Activated CD8-positive, alpha-beta T cell treated with anti-CD3 and anti-CD28 coated beads, Interleukin-2, amount 10 ng/mL, durations not matched to agents 7 days and 5 days (primary cell): ENCODE measurements at places on chromosomes 16 and 17.
A peak's percentile ranks its signal among the peaks of the same experiment; 100 is the strongest.

- DNase-seq, result no peak
Observed at GRCh38 chr16:56450275-56450985, 702 bp downstream of the NUDT21 start.

GRCh38 chr17:43966276-43966675 lies 12.5 kb upstream of the PYY start:
- DNase-seq, result no peak

DNA sequence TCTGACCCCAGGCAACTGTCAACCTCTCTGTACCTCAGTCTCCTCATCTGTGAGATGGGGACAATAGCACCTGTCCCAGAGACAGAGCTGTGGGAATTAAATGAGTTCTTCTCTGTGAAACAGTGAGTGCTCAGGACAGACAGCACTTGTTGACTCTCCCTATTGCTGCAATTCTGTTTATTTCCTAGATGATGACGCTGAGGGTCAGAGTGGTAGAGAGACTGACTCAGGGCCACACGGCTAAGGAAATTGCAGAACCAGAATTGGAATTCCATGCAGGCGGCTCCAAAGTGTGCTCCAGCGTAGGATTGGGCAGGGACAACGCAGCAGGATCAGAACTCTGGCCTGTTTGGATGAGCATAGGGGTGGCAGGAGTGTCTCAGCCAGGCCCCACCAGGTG lies 302.2 kb downstream of the C16orf95 start:
- DNase-seq, result no peak

- DNase-seq, result peak; percentile 46
Observed at GRCh38 chr16:31472709-31473203, 804 bp downstream of the TGFB1I1 start.

- no peak for DNase-seq
Observed at GRCh38 chr16:66798161-66798560, 3.2 kb downstream of the TERB1 start.

GRCh38 chr17:49640556-49640955 lies 37.3 kb downstream of the SPOP start:
- no peak for DNase-seq

DNA sequence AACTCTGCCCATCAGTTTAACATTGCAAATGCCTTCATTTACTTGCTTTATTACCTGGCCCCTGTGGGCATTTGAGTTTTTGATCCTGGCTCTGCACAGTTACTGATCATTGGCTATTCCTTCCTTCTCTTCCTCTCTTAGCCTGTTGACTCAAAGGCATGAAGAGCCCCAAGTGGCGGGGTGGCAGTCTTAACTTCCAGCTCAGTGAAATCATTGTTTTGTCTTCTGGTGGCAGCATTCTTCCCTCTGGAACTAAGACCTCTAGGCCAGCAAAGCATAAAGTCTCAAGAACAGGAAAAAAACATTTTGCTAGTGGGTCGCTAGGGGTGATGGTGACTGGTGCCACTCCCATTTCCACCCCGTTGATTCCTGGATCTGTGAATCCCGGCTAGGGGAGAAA lies 52.3 kb upstream of the MRTFB start:
- DNase-seq, result no peak

GRCh38 chr16:27470567-27471431 lies 68.8 kb downstream of the IL21R start:
- no peak for DNase-seq

GRCh38 chr17:76957678-76958464 lies 89.7 kb downstream of the MGAT5B start:
- no peak for DNase-seq

- no peak for DNase-seq
Observed at GRCh38 chr16:64808474-64808873, 313.4 kb downstream of the CDH11 start.

DNA sequence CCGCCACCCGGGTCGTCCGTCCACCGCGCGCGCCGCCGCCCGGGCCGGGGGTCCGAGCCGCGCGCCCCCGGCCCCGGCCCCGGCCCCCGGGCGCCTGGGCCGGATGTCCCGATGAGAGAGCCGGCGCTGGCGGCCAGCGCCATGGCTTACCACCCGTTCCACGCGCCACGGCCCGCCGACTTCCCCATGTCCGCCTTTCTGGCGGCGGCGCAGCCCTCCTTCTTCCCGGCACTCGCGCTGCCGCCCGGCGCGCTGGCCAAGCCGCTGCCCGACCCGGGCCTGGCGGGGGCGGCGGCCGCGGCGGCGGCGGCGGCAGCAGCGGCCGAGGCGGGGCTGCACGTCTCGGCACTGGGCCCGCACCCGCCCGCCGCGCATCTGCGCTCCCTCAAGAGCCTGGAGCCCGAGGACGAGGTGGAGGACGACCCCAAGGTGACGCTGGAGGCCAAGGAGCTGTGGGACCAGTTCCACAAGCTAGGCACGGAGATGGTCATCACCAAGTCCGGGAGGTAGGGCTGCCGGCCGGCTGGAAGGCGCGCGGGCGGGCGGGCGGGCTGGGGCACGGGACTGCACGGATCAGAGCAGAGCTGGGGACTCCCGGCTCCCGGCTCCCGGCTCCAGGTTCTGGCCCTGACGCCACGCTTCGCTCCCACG lies 548 bp downstream of the TBX2 start:
- no peak for DNase-seq

DNA sequence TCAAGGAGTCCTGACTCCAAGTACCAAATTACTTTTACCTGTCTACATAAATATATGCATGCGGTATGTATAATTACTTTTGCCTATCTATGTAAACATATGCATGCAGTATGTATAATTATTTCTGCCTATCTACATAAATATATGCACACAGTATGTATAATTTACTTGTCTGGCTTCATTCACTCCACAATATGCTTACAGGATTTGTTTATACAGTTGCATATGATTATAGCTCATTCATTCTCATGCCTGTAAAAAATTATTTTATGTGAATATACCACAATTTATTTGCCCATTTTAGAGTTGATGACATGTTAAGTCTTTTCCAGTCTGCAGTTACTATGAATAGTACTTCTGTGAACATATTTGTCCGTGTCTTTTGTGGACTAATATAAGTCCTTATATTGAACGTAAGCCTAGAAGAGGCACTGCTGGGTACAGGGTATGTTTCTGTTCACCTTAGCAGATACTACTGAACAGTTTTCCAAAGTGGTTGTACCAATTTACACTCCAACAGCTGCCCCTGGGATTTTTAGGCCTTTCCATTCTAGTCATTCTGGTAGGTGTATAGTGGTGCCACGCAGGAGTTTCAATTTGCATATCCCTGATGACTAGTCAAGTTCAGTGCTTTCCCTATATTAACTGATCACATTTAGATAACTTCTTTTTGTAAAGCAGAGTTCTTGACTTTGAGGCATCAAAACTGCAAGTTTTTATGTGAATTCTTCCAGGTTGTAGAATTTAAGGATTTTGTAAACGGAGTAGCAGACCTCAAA lies 47.0 kb downstream of the MARVELD3 start:
- no peak for DNase-seq

GRCh38 chr16:89281189-89281577 lies 63.7 kb downstream of the ZNF778 start:
- DNase-seq, result no peak

DNA sequence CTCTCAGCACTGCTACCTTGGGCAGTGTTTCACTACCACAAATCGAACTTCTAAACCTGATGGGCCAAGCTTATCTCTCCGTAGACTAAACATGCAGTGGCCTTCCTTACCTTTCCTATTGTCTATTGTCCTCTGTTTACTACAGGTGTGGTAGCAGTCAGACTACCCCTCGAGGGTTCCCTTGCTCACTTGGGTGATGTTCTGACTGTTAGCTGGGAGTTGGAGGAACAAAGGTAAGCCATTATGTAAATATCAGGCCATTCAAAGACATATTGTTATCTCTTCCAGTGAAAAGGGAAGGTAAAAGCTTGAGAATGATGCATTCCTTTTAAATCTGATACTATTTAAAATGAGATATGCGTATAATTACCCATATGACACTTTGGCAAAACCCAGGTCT lies 828.3 kb upstream of the EEF2KMT start:
- no peak for DNase-seq

DNA sequence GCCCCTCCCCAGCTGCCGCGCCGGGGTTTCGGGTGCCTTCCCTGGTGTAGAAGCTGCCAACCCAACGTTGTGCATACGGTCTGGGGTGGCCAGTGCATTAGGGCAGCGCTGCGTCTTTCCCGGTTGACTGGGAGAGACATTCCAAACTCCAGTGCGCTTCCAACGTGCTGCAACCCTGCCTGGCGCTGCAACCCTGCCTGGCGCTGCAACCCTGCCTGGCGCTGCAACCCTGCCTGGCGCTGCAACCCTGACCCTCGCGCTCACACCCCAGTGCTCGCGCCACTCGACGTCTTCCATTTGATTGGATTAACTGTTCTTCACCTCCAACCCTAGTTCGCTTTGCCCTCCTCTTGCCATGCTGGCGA lies 488 bp upstream of the HAP1 start:
- no peak for DNase-seq

GRCh38 chr16:53743149-53743566 lies 39.2 kb downstream of the FTO start:
- peak; percentile 25 for DNase-seq

GRCh38 chr16:84925092-84925772 lies 86.1 kb downstream of the ZDHHC7 start:
- peak; percentile 78 for DNase-seq

- DNase-seq, result no peak
Observed at GRCh38 chr17:53707566-53707965, 115.2 kb upstream of the KIF2B start.

GRCh38 chr17:60129164-60129563 lies 20.6 kb upstream of the CA4 start:
- peak; percentile 7 for DNase-seq

DNA sequence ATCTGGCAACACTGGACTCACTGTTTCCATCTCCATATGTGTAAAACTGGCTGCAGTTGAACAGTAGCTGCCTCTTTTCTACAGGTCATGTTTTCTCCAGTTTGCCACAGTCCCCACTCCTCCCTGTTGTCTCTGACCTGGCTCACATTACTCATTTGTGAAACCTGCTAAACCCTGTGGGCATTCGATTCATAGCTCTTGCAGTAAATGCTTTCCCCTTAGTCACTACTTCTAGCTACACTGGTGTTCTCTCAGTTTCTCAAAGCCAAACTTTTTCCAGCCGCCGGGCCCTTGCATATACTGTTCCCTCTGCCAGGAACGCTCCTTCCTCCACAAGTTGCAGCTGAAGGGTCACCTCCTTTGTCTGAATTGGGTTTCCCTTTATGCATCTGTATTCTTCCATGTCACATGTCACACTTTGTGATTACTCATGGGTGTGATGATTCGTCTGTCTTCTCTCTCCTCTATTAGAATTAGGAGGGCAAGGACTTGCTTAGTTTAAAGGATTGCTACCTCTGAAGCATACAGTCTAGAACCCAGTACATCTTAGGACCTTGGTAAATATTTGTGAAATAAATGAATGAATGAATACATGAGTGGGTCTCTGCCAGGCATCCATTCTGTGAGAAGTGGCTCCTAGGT lies 15.0 kb upstream of the MT4 start:
- no peak for DNase-seq

DNA sequence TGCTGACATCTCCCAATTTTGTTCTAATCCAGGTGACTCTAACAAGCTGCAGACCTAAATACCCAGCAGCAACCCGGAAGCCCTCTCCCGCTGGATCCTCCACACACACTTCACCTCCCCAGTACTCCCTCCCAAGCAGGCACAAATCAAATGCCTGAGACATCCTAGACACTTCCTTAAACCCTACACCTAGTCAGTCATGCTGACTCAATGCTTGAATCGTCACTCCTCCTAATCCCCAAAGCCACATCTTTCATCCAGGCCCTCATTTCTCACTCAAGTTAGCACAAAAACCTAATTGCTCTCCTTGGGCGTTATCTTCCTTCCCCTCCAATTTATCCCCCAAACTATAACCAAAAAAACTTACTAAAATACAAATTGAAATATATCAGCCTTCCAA lies 32.7 kb downstream of the CMC2 start:
- no peak for DNase-seq

GRCh38 chr17:37391146-37391545 lies 15.4 kb downstream of the C17orf78 start:
- DNase-seq, result no peak

- no peak for DNase-seq
Observed at GRCh38 chr17:73513426-73513825, 130.8 kb downstream of the SDK2 start.

DNA sequence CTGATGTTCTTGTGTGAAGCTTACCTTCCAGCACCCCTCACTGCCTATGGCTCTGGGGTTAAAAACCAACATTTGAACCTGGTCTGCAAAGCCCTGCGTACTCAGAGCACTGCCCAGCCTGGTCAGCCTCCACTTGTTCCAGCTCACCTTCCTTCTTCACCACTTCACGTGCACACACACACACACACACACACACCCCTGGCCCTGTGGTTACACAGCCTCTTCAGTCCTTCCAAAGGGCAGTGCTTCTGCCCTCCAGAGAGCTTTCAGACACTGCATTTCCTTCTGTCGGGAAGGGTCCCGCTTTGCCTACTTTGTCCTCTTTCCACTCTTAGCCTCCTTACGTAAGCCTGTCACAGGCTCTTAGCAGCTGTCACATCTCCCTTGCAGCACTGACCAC lies 9.6 kb upstream of the TMEM220 start:
- no peak for DNase-seq

GRCh38 chr16:10663146-10663545 lies 31.6 kb downstream of the TEKT5 start:
- no peak for DNase-seq

DNA sequence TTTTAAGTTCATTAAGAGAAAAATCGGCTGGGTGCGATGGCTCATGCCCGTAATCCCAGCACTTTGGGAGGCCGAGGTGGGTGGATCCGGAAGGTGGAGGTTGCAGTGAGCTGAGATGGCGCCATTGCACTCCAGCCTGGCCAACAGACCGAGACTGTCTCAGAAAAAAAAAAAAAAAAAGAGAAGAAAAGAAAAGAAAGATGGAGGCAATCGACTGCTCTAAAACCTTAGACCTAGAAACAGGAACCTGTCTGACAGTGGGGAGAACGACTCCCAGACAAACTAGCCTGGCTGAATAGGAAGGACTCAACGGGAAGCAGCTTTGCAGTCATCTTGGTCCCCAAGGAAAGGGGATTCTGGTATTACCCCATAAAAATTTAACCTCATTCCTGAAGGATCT lies 13.7 kb downstream of the MRC2 start:
- no peak for DNase-seq

DNA sequence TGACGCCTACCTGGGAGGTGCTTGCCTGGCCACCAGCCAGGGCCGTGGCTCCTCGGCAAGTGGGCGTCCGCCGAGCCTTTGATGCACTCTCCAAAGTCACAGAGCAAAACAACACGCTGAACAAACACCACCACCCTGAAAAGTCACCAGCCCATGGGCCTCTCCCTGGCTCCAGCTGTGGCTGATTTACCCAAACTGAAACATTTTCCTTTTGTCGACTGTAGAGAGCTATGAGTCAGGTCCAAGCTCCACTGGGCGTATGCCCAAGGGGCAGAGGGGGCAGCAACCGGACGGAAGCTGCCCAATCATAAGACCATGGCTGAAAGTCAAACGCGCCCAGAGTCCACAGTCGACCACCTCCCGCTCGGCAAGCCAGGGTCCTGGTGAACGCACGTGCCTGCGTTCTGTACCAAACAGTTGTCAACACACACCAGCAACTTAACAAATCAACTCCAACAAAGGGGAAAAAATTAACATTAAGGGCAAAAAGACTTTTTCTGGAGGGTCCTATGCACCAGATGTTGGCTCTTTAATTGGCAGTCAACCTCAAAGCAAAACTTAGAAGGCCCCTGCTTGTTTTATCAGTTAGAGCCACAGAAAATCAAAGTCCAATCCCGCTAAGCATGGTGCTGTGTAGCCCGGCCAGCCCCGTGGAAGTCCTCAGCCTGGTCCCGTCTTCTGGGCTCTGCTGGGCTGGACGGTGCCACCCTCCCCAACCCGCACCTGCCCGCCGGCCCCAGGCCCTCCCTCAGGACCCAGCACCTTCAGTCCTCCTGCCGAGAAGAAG lies 47.3 kb downstream of the TBC1D16 start:
- no peak for DNase-seq
